ENCODE measurements at places on chromosomes 3 and 15.

- DNase-seq, result no peak
Measured at GRCh38 chr3:45737234-45737633, 48.0 kb downstream of the SACM1L start.

DNA sequence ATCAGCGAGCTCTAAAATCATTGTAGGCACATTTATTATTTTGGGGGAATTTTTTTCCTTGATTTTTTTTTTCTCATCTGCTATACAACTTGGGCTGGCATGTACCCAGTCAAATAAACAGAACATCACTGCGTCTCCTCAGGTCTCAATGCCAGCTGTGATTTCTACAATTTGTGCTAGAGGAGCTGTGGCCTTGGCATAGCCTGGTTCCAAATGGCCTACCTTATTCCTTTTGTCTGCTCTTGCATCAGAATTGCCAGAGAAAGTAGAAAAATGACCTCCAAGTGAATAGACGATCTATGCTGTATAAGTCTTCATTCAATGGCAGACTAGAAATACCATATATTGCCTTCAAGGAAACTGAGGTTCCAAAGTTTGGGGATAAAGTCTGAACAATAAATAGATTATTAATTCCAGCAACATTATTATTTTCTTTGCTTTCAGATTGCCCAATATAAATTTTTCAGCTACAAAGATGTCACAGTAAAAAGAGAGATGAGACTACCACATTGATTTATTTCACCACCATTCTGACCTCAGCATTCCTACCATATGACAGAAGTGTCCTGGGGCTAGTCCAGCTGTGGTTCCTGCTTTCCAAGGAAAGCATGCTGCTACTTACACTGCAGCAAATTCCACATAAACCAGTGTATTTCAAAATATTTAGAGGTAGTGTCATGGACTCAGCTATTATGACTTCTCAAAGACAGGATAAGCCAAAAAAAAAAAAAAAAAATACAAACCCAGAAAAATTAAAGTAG lies 493.9 kb upstream of the ZNF385D start:
- no peak for DNase-seq

DNA sequence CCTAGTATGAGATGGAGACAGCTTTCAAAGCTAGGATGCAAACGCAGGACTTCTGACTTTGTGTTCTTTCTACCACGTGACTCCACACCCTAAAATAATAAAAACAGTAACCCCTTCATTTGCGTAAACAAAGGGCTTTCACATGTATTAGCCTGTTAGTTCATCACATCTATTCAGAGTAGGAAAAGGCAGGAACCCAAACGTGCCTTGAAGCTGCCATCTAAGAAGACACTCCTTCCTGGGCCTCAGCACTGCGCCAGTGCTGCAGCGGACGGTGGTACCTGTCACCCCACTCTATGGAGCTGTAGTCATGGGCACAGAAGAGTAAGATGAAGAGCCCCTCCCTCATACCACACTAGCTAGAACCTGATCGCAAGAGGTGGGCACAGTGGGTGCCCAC lies 34.3 kb downstream of the PLD1 start:
- no peak for DNase-seq

GRCh38 chr3:14631687-14632441 lies 19.7 kb upstream of the CCDC174 start:
- no peak for DNase-seq

DNA sequence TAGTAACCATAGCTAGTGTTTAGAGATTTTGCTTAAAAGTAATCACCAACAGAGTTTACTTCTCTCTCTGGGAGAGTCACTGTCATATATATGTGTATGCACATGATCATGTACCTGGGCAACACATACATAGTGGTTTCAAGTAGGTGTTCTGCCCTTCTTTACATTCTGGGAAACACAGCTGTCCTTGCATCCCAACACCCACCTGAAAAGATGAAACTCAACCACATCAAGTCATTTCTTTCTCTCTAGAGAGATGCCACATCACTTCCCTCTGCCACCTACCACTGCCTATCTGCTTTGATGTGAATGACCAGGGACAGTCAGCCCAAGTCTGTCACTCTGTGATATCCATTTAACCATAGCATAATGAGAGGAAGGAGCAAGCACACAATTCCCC lies 155.8 kb upstream of the GADL1 start:
- DNase-seq, result no peak

DNA sequence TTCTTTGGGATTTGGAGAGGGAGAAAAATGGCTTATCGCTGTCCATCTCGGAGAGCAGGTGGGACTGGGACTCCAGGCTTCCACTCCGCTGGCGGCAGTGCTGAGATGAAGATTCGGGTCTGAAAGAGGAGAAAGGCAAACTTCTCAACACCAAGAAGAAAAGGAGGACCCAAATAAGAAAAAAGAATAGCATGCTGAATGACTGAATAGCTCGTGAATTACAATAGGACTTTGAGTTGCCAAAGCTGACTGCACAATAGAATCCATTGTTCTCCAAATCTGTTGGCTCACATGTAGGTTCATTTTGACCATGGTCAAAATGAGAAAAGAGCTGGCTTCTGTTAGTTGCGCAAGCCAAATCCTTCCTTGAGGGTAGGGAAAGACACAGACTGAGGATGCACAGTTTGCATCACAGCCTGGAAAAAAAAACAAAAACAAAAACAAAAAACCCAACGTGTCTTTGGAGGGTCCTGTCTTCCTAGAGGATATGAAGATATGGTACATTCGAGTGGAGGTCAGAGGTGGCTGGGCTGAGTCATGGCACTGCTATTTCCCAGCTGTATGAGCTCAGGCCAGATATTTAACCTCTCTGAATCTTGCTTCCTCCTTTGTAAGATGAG lies 59.3 kb upstream of the LMOD3 start:
- no peak for DNase-seq

GRCh38 chr3:156598413-156598812 lies 43.5 kb upstream of the SSR3 start:
- DNase-seq, result no peak

GRCh38 chr15:68819495-68820294 lies 1.0 kb downstream of the ANP32A start:
- peak; percentile 31 for DNase-seq

- DNase-seq, result no peak
Measured at GRCh38 chr3:55692295-55692956, 205.3 kb upstream of the WNT5A start.

DNA sequence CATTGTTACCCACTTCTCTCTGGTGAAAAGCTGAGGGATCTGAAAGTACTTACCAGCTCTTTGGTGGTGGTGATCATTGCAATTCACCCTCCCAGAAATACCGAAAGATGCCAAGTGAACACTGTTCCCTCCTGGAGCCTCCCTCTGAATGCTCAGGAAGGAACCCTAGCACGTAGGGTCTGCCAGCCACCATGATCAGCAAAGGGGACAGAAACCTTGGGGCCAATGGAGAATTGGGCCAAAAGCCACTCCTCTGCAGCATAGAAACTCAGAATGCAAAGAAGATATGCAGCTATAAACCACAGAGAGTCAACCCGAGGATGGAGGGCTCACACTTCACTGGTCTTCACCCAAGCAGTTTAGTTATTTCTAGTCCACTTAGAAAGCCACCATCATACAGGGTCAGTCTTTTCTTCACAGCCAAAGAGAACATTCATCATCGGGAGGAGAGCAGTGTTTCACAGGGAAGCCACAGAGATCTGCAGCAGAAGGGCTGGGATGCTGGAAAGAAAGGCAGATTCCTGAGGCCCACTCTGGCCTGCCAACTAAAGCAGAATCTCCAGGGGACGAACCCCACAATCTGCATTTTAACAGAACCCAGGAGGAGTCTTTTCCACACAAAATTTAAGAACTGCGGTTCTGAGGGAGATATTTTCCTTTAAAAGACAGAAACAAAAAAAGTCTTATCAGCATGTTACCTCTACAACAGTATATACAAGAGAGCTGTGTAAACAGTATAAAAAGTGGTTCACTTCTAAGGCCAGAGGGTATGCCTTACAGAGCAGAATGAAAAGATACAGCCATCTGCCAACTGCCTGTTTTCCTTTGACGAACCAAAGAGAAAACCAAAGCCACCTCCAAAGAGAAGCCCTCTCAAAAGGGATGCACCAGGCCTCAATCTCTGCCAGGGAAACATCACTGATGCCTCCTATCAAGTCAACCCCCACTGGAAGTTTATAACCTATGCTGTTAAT lies 11.3 kb downstream of the TBC1D2B start:
- DNase-seq, result no peak

DNA sequence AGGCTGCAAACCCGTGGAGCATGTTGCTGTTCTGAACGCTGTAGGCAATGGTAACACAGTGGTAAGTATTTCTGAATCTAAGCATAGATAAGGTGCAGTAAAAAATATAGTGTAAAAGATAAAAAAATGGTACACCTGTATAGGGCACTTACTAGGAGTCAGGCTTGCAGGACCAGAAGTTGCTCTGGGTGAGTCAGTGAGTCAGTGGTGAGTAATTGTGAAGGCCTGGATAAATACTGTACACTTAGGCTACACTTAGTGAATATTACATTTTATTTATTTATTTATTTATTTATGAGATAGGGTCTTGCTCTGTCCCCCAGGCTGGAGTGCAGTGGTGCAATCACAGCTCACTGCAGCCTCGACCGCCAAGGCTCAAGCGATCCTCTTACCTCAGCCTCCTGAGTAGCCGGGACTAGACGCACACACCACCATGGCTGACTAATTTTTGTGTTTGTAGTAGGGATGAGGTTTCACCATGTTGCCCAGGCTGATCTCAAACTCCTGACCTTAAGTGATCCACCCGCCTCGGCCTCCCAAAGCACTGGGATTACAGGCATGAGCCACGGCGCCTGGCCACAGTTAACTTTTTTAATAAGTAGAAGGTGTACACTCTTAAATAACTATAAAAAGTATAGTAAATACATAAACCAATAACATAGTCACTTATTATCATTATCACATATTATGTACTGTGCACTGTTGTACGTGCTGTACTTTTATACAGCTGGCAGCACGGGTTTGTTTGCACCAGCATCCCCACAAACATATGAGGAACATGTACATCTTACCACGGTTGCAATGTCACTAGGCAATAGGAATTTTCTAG lies 155.1 kb downstream of the IGF1R start:
- DNase-seq, result no peak

GRCh38 chr3:13745636-13746035 lies 134.2 kb downstream of the WNT7A start:
- DNase-seq, result no peak

DNA sequence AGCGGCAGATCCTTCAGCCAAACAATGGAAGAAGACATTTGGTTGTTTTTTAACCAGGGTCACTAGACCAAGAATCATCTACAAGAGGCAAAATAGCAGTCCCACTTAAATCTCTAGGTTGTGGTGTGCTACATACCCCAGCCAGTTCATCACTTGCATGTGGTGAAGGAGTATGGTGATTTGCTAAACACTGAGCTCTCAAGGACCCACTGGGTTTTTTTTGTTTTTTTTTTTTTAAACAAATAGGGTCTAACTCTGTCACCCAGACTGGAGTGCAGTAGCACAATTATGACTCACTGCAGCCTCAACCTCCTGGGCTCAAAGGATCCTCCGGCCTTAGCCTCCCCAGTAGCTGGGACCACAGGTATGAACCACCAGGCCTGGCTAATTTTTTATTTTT lies 508.0 kb downstream of the FOXP1 start:
- no peak for DNase-seq

DNA sequence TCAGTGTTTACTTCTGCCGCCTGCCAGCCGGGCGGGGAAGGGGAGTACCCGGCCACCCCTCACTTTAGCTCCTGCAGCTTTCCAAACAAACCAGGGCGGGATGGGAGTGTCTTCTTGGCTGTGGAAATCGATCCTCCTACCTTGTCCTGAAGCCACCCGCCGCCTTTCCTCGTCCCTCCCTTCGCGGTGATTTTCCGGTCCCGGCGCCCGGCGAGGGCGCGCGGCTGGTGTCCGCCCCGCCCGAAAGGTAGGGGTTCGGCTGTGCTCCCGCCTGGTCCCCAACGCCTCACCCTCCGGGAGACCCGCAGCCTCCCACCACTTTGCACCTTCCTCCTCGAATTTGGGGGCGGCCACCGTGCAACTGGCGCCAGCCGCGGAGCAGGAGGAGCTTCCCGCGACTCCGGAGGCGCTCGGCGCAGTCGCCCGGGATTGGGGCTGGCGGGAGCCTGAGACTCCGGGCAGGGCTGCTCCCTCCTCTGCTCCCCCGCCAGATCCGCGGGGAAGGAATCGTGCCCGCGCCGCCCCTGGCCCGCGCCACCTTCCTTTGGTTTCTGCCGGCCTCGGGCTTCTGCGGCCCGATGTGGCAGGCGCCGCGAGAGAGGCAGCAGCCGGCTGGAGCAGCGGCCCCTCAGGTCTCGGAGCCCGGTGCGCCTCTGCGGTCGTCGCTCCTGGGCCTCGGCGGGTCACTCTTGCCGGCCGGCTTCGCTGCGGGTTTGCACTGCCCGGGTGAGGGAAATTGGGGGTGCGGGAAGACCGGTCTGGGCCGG lies 30.7 kb upstream of the ST3GAL6 start:
- DNase-seq, result peak; percentile 67

DNA sequence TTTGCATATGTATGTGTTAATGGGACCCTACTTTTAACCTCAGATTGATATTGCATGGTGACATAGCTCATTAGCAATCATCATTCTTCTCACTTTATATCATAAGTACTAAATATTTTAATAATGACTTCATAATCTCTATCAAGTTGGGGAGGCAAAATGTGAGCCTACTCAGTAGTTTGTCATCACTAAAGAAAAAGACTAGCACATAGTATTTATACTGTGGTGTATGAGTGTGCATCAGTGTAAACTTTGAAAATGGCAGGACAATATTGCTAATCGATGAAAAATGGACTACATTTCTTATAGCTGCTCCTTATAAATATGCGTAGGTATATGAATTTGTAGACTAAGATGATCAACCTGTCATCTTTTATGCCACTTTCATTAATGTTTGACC lies 624.5 kb upstream of the ROBO2 start:
- no peak for DNase-seq

DNA sequence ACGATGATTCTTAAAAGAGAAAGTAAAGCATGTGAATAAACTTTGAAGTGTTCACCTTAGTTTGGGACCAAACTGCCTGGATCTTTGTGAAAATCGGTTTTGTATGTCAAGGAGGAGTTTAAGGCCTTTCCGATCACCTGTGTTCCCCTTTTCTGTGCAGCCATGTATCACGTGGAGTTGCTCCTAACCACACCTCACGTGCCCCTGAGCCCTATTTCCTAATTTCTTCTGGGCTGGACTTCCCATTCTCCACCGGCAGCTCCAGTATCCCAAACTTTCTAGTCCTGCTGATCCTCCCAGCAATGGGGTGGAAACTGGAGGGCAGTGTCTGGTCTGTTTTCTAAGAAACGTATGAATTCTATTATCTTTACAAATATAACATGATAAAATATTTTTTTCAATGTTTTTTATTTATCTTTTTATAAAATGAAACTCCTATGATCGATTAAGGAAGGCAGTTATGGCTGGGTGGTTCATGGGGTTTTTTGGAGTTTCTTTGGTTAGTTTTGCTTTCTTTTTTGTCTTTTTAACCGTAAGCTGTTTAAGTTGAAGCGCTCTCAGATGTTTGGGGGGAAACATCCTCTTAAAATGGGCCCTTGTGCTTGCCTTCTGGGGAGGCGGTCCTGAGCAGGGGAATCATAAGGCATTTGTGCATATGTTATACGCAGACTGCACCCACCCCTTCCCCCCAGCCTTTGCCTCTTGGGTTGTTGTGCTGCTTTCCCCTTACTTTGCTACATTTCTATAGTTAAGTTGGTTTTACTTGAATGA lies 43.6 kb upstream of the WWTR1 start:
- no peak for DNase-seq
